Neural progenitor cell (in vitro differentiated cells): ENCODE measurements at places on chromosomes 1 and 21. TPM values are rescaled to one million over a fixed set of nuclear protein-coding genes. Genes with fewer than 3 reads are reported as not detected.

GRCh38 chr21:45837936-45838335 lies 143.6 kb upstream of the COL6A1 start:
- H3K4me3 ChIP-seq, result no peak overlapping the region
- no peak overlapping the region for H3K27ac ChIP-seq
- no peak for DNase-seq
- no peaks in the 10 kb centered on the region for H3K27me3 ChIP-seq
- no peaks in the 10 kb centered on the region for H3K36me3 ChIP-seq

- DNase-seq, result no peak
- peaks cover 33% of the 10 kb centered on the region for H3K4me1 ChIP-seq
- H3K36me3 ChIP-seq, result no peaks in the 10 kb centered on the region
- no peaks in the 10 kb centered on the region for H3K27me3 ChIP-seq
Measured at GRCh38 chr1:21313203-21313885, 23.1 kb upstream of the ECE1 start.

DNA sequence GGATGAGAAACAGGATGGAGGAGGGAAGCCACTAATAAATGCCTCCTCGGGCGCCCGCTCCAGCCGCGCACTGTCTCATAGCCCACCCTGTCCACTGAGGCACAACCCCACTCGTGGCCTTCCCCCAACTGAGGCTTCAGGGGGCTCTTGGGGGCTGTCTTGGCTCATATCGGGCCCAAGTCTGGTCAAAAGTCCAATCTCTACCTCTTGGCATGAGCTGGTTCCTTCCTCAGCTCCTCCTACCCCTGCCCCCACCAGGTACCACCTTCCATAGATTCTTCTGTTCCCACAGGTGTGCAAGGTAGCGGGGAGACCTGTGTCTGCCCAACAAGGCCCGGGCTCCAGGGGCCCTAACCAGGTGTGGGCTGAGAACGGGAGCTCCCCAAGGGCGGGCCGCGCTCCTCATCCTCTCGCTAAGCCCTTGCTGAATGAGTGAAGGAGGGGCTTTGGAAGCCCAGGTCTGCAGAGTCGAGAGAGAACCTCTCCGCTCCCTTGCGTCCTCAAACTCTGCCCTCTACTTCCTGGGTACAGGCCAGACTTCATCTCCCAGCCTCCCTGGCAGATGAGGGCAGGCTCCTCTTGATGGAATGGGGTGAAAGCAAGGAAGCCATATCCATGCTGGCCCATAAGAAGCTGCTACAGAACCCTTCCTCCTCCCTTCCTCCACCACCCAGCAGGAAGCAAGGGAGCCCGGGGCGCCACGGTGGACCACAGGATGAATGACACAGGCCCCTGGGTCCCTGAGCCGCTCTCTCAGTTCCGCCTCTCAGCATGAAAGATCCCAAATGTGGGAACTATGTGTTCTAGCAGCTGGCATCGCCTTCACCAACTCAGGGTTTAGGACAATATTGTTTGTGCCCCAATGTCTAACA lies 74.7 kb downstream of the PSMG1 start:
- H3K4me3 ChIP-seq, result no peak overlapping the region
- H3K27ac ChIP-seq, result no peak overlapping the region
- H3K27me3 ChIP-seq, result no peaks in the 10 kb centered on the region
- peaks cover 11% of the 10 kb centered on the region for H3K4me1 ChIP-seq

SLC35D1 gene
- total RNA-seq, result 3.4 and 3.9 TPM in 2 replicates

POFUT2 gene
- 28.5 and 42.7 TPM in 2 replicates for total RNA-seq
